GM10248 (cell line): ENCODE measurements at places on chromosomes 5 and 9.

- DNase-seq: no peak
Measured at GRCh38 chr5:63228154-63228553, 649.5 kb downstream of the LRRC70 start.

DNA sequence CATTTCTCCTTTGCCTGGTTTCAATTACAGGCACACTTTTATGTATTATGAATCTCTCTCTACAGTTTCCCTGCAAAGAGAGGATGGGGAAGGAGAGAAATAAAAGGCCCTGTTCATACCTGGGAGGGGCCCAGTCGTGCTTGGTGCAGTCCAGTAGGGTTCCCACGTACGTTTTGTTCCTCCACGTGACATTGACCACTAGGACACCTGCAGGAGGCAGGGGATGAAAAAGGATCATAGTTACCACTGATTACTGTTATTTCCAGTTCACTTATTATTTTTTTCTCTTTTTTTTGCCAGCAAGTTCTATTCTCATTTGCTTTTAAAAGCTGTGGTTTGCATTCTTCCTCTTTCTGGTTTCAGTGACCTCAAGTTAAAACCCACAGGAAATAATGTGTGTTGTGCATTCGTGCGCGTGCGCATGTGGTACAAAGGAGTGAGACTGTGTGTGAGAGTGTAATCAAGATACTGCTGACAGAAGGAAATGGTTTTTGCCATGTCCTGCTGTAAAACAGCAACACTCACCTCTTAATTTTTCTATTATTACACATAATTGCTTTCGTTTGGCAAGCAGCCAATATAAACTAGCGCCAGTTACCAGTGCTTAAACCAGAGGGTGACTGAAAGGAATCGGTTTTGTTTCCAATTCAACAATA lies 96.8 kb downstream of the ZNF608 start:
- DNase-seq: peak; percentile 79

DNA sequence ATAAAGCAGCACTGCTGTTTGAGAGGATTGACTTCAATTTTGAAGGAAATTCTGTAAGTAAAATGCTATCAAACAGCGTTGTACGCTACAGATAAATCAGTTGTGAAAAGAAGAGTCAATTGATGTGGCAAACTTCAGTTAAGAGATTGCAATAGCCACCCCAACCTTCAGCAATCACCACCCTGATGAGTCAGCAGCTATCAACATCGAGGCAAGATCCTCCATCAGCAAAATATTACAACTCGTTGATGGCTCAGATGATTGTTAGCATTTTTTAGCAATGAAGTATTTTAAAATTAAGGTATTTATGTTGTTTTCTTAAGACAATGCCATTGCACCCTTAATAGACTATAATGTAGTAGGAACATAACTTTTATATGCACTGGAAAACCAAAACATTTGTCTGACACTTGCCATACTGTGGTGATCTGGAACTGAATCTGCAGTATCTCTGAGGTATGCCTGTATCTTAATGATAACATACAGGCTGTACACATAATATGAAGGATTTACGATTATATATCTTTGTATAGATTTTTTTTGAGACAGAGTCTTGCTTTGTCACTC lies 47.5 kb downstream of the VPS13A start:
- DNase-seq: no peak

DNA sequence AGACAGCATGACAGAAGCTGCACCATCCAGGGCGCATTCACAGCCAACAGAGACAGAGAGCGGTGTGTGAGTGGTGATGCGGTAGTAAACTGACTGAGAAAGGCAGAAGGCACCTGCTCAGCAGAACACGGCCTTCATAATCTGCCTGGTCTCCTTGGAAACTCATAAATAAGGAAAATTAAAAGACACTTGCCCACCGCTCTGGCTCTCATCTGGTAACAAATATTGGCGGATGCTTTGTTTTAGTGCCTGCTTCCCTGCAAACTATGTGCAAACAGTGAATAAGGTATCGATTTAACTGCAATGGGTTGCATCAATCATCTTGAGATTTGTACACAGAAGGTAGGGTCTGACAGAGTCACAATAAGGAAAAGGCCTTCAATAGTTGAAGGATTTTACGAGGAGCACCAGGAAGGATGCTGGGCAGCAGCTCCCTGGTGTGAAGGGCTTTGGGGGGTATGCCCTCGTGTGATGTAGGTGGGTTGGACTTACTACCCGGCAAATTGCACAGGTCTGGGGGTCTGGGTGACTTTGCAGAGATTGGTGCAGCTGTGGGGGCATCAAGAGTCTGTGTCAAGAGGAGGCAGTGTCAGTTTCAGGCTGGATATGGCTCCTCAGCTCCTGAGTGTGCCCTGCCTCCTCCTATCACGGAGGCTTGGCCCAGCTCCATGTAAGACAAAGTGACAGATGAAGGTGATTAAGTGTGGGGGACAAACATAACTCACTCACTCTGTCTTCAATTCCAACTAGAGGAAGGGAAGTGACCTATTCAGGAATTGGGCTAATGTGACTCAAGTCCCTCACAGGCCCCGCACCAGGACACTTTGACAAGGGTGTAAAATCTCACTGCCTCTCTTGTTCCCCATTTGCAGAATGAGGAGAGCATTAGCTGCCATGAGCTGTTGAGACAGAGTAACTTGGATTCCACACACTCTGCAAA lies 166.7 kb downstream of the ICE1 start:
- no peak for DNase-seq

DNA sequence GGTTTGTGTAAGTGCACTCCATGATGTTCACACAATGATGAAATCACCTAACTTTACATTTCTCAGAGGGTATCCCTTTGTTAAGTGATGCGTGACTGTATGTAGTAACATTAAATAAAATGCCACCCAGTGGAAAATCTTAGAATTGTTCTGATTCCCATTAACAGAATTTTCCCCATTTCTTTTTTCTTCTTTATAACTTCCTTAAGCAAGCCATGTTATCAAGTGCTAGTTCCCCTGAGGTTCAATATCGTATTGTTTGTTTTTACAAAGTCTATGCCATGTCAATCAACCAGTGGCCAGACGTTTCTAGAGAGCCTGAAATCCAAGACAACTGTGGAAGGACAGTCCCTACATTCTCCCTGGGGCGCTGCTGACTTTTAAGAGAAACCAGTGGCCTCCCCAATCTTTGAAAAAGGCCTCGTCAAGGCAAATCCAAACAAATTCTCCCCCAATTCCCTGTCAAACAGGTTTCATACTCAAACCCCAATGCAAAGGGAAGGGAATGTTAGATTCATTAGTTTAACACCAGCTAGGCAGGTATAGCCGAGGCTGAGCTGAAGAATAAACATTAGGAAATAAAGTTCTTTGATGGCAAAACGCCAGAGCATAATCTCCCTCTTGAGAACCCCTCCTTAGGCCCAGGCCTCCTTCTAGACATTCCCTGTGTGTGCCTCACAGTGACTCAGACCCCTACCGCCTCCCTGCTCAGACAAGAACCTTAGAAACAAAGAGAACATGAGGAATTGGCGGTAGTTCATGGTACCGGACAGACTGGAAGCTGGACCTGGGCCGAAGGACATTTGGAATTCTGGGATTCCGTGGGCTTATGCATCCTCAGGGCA lies 198.7 kb downstream of the GNA14 start:
- no peak for DNase-seq

DNA sequence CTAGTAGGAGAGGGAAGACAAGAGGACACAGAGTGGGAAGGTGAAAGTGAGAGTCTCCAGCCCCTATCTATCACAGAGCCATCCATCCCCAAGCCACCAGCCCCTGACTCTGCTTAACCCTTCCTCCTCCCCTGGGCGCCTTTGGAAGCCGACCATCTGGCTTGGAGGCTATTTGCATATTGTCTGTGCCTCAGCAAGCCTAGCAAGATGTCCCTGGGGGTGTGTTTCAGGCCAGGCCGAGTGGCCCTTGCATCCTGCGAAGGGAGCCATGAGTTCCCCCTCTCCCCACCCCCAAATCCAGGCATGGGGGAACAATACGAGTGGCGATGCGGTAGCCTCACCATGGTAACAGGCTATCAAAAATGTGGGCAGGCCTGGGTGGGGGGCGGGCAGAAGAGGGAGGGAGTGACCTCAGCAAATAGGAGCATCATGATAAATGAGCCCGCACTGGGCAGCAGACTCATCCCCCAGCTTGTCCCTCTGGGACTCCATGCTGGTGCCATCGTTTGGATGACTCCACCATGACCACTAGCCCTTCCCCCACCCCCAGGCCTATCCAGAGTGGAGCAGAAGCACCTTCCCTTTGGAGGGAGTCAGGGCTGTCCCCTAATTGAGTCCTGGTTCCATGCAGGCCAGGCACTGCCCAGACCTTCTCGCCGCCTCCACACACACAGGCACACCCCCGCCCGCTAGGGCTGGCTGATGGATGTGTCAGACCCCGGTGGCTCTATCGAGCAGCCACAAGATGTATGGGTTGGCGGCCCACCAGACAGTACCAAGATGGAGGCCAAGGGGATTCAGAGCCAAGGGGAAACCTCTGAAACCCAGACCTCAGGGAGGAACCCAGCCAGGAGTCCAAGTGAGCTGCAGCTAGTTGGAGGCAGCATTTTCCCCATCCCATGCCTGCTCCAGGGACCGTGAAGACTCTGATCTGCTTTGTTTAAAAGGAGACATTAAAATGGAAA lies 14.6 kb downstream of the URM1 start:
- DNase-seq: no peak

DNA sequence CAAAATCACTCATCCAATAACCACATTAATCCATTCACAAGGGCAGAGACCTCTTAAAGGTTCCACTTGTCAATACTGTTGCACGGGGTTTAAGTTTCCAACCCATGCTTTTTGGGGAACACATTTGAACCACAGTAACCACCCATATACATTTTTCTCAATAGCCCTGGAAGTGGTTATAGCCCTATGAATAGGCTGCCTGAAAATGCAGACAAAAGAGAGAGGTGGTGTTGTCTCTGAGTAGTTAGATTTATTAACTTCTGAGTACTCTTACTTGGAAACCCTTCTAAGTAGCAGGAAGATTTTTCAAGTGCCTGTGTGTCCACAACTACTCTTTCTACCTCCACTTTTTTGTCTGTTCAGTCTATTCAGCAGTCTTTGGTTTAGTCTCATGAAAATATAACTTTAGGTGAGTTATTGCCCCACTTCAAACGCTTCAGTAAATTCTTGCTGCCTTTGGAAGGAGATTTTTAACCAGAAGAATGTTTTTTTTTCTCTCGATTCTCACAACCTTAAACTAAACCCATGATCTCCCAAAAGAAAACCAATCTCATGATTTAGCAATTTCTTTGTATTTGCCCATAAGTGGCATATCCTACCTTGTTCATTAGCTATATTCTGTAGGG lies 42.6 kb downstream of the ARHGEF28 start:
- DNase-seq: no peak

- no peak for DNase-seq
Measured at GRCh38 chr9:88682431-88682831, 147.5 kb downstream of the NXNL2 start.

DNA sequence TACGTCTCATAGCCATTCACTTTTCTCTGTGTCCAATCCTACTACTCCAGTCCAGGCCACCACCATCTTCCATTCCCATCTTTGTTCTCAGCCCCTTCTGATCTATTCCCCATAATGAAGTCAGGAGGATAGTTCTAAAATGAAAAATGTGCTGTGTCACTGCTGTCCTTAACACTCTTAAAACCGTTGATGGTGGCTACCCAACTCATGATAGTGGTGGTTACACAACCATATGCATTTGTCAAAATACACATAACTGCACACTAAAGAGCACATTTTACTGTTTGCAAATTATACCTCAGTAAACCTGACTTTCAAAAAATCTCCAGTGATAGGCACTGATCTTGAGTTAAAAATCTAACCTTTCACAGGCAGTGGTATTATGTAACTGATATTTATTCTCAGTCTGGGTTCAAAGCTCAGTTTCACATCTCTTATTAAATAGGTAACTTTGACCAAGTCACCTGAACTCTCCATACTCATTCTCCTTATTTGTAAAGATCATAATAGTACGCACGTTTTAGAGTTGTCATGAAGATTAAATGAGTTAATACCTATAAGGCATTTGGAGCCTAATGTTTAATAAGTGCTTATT lies 24.6 kb upstream of the ADRB2 start:
- no peak for DNase-seq

DNA sequence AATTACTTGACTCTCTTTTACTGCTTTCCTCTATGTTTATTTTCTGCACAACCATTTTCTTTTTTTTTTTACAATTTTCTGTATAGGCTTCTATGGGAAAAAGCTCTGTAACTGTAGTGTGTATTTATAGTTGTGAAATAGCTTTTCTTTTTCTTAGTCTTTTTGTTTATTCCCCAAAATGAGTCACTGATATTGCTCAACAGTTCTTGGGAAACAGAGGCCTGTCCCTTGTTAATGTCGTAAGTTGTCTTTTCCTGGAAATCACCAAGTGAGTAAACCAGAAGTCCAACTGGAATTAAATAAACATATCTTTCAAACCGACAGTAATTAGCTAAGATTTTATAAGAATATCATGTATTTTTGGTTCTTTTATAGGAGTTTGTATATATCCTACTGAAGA lies 325.1 kb upstream of the PRR16 start:
- no peak for DNase-seq

GRCh38 chr9:110996436-110997220 lies 41.6 kb downstream of the LPAR1 start:
- no peak for DNase-seq

DNA sequence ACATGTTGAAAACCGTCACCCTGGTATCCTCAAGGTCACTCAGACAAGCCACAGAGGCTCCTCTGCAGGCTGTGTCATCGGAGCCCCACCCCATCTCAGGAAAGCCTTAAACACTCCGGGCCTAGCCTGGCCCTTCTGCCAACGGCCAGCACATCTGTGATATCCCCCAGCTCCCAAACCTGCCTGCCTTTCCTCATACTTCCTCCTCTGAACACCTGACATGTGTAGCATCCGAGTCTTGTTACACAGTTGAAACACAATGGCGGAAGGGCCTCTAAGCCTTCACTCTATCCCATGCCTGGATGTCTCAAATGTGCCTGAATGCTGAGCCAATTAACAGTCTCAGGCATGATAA lies 32.9 kb upstream of the TGFBR1 start:
- no peak for DNase-seq

DNA sequence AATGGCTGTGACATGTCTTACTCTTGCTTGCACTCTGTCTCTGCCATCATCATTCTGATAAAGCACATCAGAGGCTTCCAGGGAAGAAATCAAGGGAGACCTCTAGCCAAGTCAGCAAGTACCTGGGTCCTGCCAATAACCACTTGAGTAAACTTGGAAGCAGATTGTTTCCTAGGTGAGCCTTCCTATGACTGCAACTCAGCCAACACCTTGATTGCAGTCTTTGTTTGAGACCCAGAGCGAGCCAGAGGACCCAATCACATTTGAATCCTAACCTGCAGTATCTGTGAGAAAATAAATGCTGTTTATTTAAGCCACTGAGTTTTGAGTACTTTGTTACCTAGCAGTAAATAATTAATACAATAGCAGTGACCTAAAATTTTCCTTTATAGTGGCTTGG lies 356.8 kb upstream of the CHD1 start:
- no peak for DNase-seq

- DNase-seq: no peak
Measured at GRCh38 chr9:129185402-129185801, 7.3 kb upstream of the IER5L start.
